ENCODE measurements at places on chromosomes 1 and 21. TPM values are rescaled to one million over a fixed set of nuclear protein-coding genes. Genes with fewer than 3 reads are reported as not detected.

ATP1A4 gene
- under 0.01 TPM for total RNA-seq

HSD3B1 gene
- total RNA-seq: not detected

PLXNA2 gene
- 2.6 TPM for total RNA-seq

CFHR1 gene
- not detected for total RNA-seq

PRR9 gene
- total RNA-seq: not detected

HTR1D gene
- total RNA-seq: not detected

OR2L5 gene
- not detected for total RNA-seq

TTC34 gene
- total RNA-seq: 0.10 TPM

OR10Z1 gene
- total RNA-seq: 0.31 TPM

CDK18 gene
- total RNA-seq: 0.94 TPM

GPR37L1 gene
- total RNA-seq: not detected

SPRR2G gene
- not detected for total RNA-seq

ELF3 gene
- 2.8 TPM for total RNA-seq

MSH4 gene
- 0.31 TPM for total RNA-seq

PGLYRP4 gene
- total RNA-seq: not detected

Measured in mononuclear cell (primary cell).